ENCODE measurements at places on chromosomes 2 and 18.

- DNase-seq = no peak
Observed at GRCh38 chr2:128779301-128780095, 460.8 kb upstream of the HS6ST1 start.

- DNase-seq = no peak
Observed at GRCh38 chr2:68125821-68126220, 31.9 kb upstream of the PNO1 start.

DNA sequence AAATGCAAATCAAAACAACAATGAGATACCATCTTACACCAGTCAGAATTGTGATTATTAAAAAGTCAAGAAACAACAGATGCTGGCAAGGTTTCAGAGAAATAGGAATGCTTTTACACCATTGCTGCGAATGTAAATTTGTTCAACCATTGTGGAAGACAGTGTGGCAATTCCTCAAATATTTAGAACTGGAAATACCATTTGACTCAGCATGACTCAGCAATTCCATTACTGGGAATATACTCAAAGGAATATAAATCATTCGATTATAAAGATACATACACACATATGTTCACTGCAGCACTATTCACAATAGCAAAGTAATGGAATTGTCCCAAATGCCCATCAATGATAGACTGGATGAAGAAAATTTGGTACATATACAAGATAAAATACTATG, 516.7 kb downstream of the ERBB4 start:
- no peak for DNase-seq

DNA sequence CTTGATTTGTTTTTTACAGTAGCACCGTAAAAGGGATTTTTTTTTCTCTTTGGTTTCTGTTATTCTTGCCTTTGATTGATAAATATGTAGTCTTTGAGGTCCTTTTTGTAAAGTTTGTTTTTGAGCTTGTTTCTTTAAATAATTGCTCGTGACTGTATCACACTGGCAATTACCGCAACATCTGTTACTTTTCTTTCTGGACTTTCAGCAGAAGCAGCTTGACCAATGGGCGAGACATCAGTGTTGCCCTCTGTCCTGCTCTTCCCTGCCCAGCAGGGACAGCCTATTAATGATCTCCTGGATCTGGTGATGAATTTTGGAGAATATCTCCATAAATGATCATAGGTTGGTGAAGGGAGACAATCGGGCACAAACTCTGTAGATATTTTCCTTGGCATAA, 74.9 kb downstream of the TDRD15 start:
- DNase-seq = no peak

DNA sequence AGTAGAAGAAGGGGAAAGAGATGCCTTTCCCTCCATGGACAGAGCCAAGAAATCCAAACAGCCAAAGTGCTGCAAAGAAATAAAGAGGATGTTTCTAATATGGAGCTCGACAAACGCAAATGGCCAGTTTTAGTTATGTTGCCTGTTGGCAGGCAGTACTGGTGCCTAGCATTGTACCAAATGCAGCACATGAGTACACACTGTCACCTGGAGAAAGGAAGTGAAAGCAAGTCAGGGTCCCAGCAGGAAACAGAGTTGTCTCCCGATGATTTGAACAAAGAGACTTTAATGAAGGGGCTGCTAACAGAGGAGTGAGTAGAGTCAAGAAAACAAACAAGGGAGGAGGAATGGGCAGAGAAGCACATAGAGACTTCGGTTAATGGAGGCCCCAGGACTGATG, 623.0 kb downstream of the BCL11A start:
- no peak for DNase-seq

- DNase-seq = no peak
Observed at GRCh38 chr2:158197940-158198339, 96.3 kb downstream of the UPP2 start.

DNA sequence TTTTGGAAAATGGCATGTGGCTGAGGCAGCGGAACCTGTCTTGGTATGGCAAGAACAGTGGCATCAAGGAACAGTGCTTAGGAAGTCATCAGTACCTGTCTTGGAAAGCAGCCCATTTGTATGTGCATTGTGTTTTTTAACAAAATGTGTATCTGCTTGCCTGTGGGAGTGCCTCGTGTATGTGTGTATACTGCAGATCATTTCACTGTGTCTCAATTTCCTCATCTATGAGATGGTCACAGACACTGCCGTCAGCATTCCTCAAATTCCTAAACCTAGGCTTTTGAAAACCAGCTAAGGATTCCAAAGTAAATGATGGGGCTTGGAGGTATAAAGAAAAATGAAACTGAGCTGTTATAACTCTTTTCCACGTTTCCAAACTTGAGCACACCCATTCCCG, 441.3 kb downstream of the RND3 start:
- no peak for DNase-seq

- no peak for DNase-seq
Observed at GRCh38 chr2:12326449-12327190, 390.1 kb upstream of the TRIB2 start.

DNA sequence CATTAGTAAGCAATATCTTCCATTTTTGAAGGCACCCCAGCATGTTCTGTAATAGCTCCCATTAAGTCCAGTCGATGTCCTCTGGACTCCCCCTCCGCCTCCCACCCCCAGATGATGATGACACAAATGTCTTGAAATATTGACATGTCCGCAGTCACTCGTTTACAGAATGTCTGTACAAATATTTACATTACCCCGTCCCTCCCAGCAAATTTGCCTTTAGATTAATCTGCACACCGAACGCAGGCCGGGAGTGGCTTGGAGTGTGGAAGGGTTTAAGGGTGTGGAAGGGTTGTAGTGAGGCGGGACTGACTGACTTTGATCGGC, 853 bp upstream of the OSBPL6 start:
- no peak for DNase-seq
